ENCODE measurements at places on chromosomes 3 and 15.
A peak's percentile ranks its signal among the peaks of the same experiment; 100 is the strongest.

- DNase-seq = no peak
Measured at GRCh38 chr15:43908516-43909050, 81.8 kb downstream of the WDR76 start.

GRCh38 chr15:84599906-84600305, 903 bp upstream of the ZSCAN2 start:
- DNase-seq = no peak

DNA sequence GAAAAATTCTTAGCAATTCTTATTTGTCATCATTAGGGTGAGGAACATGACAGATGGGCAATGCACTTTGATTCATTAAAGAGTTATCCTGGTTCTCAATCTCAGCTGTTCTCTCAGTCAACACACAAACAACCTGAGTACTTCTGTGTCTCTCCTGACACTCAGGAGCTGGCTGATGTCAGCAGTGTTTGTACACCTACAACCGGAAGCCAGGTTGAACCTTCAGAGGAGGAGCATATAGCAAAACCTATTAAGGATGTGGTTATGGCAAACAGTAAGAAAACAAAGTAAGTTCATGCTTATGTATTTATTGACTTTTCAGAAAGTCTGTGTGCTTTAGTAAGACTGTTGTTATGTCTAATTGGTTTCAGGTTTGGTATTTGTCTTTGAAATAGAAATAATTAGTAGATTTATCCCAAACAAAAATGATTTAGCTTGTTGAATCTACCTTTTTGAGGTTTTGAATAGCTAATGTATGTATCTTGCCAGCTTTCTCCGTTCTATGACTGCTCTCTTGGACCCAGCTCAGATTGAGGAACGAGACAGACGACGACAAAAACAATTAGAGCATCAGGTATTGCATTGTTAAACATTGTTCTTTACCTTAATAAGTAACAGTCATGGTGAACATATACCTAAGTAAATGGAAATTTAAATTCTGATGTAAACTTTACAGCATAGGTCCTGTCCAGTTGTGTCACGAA, 36.6 kb downstream of the CCDC66 start:
- no peak for DNase-seq

- DNase-seq = no peak
Measured at GRCh38 chr3:156383441-156384025, 171.4 kb downstream of the SSR3 start.

DNA sequence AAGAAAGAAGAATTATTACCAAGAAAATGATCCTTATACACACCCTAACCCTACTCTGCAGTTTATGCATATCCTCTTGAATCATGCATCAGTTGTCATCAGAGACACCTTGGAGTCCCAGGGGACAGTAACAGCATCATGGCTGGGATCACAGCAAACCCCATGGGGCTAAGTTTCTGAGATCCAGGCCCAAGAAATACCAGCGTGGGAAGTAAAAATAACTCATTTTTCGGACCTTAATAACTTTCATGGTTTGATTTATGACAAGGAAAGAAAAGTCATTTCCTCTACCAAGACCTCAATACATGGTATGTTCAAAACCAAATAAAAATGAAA, 38.8 kb upstream of the B3GNT5 start:
- DNase-seq = no peak

DNA sequence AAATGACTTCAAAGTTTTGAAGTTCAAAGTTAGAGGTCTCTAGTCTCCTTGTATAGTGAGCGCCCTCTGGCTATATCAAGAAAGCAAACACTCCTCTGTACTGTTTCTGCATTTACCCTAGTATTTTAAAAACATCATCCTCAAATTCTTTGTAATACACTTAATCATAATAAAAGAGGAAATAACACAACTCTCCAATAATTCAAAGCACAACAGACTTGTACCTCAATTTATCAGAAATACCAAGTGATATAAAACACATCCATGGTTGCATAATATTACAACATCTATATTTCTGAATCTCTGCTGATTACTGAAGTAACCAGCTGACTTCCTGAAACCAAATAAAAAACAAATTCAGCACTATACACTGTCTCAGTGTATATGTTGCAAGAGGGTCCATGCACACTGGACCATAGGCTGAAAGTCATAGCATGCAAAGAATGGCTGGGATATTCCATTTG, 12.5 kb downstream of the PLOD2 start:
- DNase-seq = no peak

GRCh38 chr3:25056803-25057351, 371.2 kb upstream of the RARB start:
- no peak for DNase-seq

DNA sequence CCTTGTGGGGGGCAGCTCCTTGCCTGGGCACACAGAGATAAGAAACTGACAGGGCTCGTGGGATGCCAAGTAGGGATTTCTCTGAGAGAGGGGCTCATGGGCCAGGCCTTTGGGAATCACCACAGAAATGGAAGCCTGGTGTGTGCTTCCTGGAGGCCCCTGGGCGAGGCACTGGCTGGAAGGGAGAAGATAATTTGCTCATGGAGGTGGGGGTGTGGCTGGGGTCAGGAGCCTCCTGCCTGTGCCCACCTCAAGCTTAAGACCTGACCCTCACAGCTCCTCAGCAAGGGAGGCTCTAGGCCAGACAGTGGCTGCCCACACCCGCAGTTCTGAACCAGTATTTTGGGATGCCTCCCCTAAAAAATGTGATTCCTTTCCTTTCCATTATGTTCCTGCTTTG, 16.9 kb upstream of the CPNE9 start:
- no peak for DNase-seq

GRCh38 chr3:69848113-69848512, 108.8 kb downstream of the MITF start:
- DNase-seq = no peak

GRCh38 chr3:56288258-56288657, 180.0 kb downstream of the ERC2 start:
- no peak for DNase-seq

GRCh38 chr3:59247402-59247841, 197.6 kb upstream of the CFAP20DC start:
- DNase-seq = peak; percentile 18

DNA sequence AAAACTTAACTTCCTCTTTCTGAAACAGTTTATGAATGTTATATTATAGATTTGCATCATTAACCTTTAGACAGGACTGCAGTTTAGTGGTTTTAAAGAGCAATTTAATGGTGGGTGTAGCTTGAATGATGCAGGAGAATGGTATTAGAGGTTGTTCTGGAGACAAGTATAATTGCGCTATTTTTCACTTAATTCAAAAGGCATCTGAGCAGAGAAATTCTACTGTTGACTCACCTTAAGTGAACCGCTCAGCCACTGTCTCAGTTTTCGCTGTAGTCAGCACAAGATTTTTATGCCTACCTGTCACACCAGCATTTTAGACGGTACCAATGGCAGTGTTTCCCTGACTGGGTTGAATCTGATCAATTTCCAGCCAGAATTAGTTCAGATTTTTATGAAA, 348.8 kb upstream of the DCBLD2 start:
- no peak for DNase-seq

- no peak for DNase-seq
Measured at GRCh38 chr15:70799667-70800450, 36.5 kb upstream of the UACA start.

DNA sequence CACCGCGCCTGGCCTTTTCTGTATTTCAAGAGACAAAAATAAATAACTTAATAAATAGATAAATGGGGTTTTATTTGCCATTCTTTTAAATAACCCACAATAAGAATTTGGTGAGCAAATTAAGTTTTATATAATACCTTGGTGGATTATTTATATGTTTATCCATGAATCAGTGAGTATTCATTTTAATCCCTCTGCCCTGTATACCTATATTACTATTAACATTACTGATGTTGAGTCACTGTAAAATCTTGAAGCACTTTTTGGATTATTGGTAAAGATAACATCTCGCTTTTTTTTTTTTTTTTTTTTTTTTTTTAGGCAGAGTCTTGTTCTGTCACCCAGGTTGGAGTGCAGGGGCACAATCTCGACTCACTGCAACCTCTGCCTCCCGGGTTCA, 154.1 kb downstream of the ZNF609 start:
- no peak for DNase-seq

- no peak for DNase-seq
Measured at GRCh38 chr3:192155194-192155593, 572.1 kb downstream of the FGF12 start.

Data from germinal center (tissue), 1 donor.